ENCODE measurements at places on chromosomes 16 and 17.

- no peak for DNase-seq
Measured at GRCh38 chr16:57873218-57873617, 70.9 kb upstream of the KIFC3 start.

- DNase-seq, result no peak
Measured at GRCh38 chr17:45149669-45150664, 1.7 kb downstream of the HEXIM1 start.

GRCh38 chr17:29291163-29291752, 2.7 kb downstream of the NUFIP2 start:
- no peak for DNase-seq

DNA sequence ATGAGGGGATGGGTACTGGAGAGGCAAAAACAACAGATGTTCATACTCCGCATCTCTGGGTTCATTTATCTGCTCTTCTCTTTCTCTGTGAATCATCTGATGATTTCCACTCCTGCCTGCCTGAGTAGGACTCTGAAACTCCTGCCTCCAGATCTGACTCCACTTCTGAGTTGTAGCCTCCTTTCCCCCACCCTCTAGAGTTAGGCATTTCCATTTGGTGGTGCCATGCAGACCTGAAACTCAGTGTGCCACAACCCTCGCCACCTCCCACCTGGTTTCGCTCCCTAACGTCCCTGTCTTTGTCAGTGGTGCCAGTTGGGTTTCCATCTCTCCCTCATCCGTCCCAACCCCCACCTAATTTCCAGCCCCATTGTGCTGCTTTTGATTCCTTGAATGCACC, 126.2 kb downstream of the PRKCB start:
- no peak for DNase-seq

DNA sequence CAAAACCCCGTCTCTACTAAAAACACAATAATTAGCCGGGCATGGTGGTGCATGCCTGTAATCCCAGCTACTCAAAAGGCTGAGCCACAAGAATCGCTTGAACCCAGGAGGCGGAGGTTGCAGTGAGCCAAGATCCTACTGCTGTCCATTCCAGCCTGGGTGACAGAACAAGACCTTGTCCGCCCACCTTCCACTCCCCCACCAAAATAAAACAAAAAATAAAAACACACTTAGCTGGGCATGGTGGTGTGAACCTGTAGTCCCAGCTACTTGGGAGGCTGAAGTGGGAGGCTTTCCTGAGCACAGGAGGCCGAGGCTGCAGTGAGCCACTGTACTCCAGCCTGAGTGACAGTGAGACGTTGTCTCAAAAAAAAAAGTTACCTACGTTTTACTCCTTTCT, 3.2 kb downstream of the PPM1E start:
- no peak for DNase-seq

Measured in NCI-H1048 (cell line).